ENCODE measurements at places on chromosomes 5 and 9.

DNA sequence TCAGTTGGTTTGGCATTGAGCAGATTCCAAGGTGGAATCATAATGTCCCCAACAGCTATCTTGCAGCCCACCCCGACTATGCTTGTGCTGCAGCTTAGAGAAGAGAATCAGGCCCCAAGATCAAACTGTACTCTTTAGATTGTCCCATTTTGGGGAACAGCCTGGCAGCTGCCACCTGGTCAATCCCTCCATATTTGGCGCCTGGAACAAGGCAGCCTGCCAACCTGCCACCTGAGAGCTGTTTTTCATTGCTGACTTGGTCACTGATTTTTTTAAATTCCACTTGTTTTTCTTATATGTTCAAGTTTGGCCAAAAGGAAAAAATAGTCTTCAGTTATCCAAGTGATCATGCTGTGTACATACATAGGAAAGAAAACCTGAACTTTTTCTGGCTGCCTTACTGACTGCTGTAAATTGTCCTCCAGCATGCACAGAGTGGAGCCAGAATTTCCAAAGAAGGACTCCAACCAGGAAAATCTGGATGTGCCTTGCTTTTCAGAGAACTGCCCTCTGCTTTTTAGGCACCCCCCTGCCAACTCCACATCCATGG lies 504.2 kb downstream of the ENC1 start:
- H3K36me3 ChIP-seq: no peaks in the 10 kb centered on the region
- H3K4me3 ChIP-seq: no peak overlapping the region
- DNase-seq: no peak
- peaks cover 5% of the 10 kb centered on the region for H3K27me3 ChIP-seq
- no peaks in the 10 kb centered on the region for H3K4me1 ChIP-seq
- no peak overlapping the region for H3K27ac ChIP-seq

- no peaks in the 10 kb centered on the region for H3K36me3 ChIP-seq
- no peak overlapping the region for H3K27ac ChIP-seq
- H3K27me3 ChIP-seq: no peaks in the 10 kb centered on the region
These were observed 109.1 kb downstream of the ALDH1A1 start for GRCh38 chr9:72843520-72844439.

DNA sequence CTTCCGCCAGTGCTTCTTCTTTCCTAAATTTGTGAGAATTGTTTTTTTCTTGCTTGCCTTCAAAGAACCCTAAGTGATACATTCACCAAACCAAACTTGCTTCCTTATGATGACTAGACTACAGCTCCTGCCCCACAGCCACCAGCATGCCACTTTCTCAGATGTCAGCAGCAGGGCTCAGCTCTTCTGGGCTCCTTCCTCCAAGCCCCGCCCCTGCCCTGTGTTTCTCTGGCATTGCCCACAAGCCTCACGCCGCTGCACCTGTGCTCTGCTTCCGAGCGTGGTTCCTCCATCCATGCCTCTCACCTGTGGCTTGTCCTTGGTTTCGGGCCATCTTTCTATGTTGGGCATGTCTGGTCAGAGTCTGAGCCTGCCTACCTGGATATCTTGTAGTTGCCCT lies 10.6 kb downstream of the UNC5A start:
- no peak for DNase-seq
- no peaks in the 10 kb centered on the region for H3K4me1 ChIP-seq
- H3K4me3 ChIP-seq: no peak overlapping the region
- H3K27ac ChIP-seq: no peak overlapping the region
- H3K27me3 ChIP-seq: peaks cover 60% of the 10 kb centered on the region

GRCh38 chr5:137141779-137142178 lies 357.3 kb downstream of the SPOCK1 start:
- peaks cover 24% of the 10 kb centered on the region for H3K4me1 ChIP-seq
- no peaks in the 10 kb centered on the region for H3K36me3 ChIP-seq
- H3K27ac ChIP-seq: no peak overlapping the region
- H3K27me3 ChIP-seq: no peaks in the 10 kb centered on the region

GRCh38 chr5:111931655-111932054 lies 174.7 kb upstream of the NREP start:
- H3K36me3 ChIP-seq: no peaks in the 10 kb centered on the region
- H3K27me3 ChIP-seq: no peaks in the 10 kb centered on the region
- DNase-seq: no peak
- peaks cover 14% of the 10 kb centered on the region for H3K4me1 ChIP-seq
- no peak overlapping the region for H3K4me3 ChIP-seq

DNA sequence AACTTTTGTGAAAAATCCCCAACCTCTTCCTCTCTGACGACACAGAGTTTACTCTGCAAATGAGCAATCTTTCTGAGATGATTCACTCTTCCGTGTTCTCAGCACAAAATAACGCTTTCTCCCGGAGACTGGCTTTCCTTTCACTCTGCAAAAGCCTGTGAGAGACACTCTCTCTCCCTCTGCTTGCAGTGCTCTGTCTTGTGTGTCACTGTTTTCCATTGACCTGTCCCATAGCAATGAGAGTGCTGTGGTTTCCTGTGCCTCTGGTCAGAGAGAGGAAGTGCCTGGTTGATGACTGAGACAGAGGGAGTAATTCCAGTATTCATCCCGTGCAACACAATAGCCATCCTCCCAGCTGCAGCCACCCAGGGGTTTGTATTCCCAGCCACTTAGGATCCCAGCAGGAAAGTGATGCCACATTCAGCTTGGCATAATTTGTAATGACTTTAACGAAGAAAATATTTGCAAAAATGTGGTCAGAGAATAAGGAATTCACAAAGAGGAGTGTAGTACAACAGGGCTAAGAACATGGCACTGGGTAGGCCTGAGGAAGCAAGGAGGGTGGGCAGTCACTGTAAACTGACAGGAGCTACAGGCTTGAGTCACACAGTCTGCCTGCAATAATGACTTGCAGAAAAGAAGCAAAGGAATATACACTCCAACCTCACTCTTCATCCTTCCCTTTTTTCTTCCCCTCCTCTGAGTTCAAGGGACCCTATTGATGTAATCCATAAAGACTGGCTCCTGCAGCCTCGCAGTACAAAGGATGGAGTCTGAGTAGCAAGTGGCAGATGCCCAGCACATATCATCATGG lies 463.5 kb upstream of the RGMB start:
- H3K27me3 ChIP-seq: no peaks in the 10 kb centered on the region
- DNase-seq: peak; percentile 99
- no peaks in the 10 kb centered on the region for H3K36me3 ChIP-seq
- H3K4me1 ChIP-seq: peaks cover 15% of the 10 kb centered on the region

DNA sequence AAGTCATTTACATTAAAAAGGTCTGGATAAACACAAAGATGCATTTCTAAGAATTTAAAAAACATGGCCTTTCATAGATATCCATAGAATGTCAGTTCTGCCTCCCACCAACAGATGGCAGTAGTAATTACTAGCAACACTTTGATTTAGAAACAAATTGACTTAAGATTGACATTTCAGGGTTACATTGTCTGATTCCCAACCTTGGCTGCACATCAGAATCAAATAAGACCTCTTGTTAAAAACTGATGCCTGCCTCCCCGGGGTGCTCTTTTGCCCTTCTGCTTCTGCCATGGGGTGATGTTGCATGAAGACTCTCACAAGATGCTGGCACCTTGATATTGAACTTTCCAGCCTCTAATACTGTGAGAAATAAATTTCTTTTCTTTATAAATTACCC lies 146.2 kb upstream of the GPR151 start:
- H3K27me3 ChIP-seq: no peaks in the 10 kb centered on the region
- no peak for DNase-seq

GRCh38 chr5:144009116-144009515 lies 161.3 kb downstream of the YIPF5 start:
- no peak overlapping the region for H3K4me3 ChIP-seq
- H3K27ac ChIP-seq: no peak overlapping the region
- no peak for DNase-seq
- no peaks in the 10 kb centered on the region for H3K4me1 ChIP-seq

- H3K27me3 ChIP-seq: no peaks in the 10 kb centered on the region
- no peaks in the 10 kb centered on the region for H3K4me1 ChIP-seq
- H3K36me3 ChIP-seq: no peaks in the 10 kb centered on the region
- H3K27ac ChIP-seq: no peak overlapping the region
- H3K4me3 ChIP-seq: no peak overlapping the region
- no peak for DNase-seq
These were observed 324.9 kb upstream of the IRX4 start for GRCh38 chr5:2207416-2208238.

DNA sequence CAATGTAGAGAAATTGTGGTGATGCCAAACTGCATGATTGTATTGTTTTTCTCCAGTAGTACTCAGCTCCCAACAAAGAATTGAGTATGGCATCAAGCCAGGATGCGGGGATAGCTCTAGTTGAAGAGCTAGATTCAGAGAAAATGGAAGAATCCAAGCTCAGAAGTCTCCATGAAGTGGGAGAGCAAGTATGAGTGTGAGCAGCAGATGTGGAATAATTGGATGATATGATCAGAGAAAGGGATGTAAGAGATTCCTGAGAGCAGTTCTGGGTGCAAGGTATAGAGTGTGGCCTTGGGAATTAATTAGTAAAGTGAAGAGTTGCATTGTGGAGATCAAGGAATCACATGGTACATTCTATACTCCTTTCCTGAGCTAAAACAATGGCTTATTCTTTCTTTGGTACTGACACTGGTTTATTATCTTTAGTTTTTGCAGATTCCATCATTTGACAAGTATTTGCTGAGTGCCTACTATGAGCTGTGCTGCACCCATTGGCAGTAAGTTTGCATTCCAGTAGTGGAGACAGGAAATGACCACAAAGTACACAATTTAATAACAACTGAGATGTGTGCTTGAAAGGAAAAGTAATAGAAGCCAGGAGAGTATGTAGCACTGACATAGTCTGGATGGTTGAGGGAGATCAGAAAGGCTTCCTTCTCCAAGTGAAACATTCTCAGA lies 177.1 kb downstream of the CPLANE1 start:
- no peaks in the 10 kb centered on the region for H3K27me3 ChIP-seq
- peaks cover 4% of the 10 kb centered on the region for H3K4me1 ChIP-seq
- DNase-seq: peak; percentile 91
- no peaks in the 10 kb centered on the region for H3K36me3 ChIP-seq
- no peak overlapping the region for H3K27ac ChIP-seq
- H3K4me3 ChIP-seq: no peak overlapping the region

DNA sequence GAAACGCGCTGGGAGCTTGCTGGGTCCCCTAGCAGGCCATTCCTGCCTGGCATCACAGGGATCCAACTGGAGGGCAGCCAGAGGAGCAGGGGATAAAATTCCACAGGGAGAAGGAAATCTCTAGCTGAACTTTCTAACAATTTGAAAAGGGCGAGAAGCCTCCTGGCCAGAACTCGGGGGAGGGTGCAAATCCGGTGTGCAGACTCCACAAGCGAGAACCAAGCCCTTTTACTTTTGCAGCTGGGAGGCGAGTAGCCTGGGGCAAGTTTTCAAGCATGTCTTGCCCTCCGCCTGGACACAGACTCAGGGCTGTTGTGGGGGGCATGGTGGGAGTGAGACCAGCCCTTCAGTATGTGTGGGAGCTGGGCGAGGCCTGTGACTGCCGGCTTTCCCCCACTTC lies 14.3 kb upstream of the POU5F2 start:
- DNase-seq: no peak
- H3K36me3 ChIP-seq: peaks cover 1% of the 10 kb centered on the region
- H3K27ac ChIP-seq: no peak overlapping the region
- H3K4me1 ChIP-seq: no peaks in the 10 kb centered on the region
- H3K4me3 ChIP-seq: no peak overlapping the region

- no peak overlapping the region for H3K27ac ChIP-seq
- H3K27me3 ChIP-seq: no peaks in the 10 kb centered on the region
- no peak overlapping the region for H3K4me3 ChIP-seq
- no peaks in the 10 kb centered on the region for H3K36me3 ChIP-seq
- H3K4me1 ChIP-seq: no peaks in the 10 kb centered on the region
- peak; percentile 67 for DNase-seq
These were observed 24.9 kb upstream of the TARS1 start for GRCh38 chr5:33415811-33416354.

DNA sequence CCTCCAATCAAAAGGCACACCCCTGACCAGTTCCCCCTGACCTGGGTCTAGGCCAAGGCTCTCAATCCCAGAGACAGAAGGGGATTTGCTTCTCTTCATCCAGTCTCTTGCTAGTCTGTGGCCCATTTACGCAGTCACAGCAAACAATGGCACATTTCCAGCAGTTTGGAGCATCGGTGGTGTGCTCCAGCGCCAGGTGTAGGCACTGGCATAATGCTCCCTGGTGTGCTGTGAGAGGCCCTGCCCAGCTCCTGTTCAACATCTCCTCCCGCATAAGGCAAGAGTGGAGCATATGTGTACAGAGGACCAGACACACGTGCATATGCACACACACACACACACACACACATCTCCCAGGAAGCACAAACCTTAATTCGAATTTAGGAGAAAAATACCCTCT lies 79.5 kb upstream of the ERCC6L2 start:
- DNase-seq: no peak
- H3K36me3 ChIP-seq: no peaks in the 10 kb centered on the region
- no peak overlapping the region for H3K4me3 ChIP-seq
- H3K27ac ChIP-seq: no peak overlapping the region

GRCh38 chr5:68818057-68818695 lies 275.6 kb upstream of the SLC30A5 start:
- no peaks in the 10 kb centered on the region for H3K36me3 ChIP-seq
- H3K27me3 ChIP-seq: no peaks in the 10 kb centered on the region

GRCh38 chr9:122039234-122039633 lies 53.9 kb downstream of the TTLL11 start:
- peaks cover 5% of the 10 kb centered on the region for H3K4me1 ChIP-seq
- no peaks in the 10 kb centered on the region for H3K27me3 ChIP-seq
- no peak overlapping the region for H3K4me3 ChIP-seq

- no peak for DNase-seq
- no peaks in the 10 kb centered on the region for H3K36me3 ChIP-seq
- peaks cover 80% of the 10 kb centered on the region for H3K27me3 ChIP-seq
These were observed 5.3 kb upstream of the MSX2 start for GRCh38 chr5:174718880-174719610.

DNA sequence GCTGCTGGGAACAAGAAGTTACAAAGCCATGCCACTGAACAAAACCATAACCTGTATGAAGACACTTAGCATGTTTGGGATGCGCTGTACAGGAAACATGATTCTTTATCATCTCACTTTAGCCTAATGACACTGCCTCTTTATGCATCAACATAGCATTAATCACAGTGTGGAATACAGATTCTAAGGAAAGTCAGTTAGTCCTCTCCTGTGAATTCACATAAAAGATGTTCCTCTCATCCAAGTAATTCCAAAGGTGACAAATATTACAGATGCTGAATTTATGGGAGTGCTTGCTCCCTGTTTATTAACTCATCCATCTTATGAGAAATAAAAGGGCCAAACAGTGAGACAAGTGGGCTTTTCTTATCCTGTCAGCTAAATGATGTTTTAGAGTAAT lies 1677.7 kb downstream of the EFNA5 start:
- no peaks in the 10 kb centered on the region for H3K4me1 ChIP-seq
- no peaks in the 10 kb centered on the region for H3K27me3 ChIP-seq
- H3K4me3 ChIP-seq: no peak overlapping the region

- peaks cover 43% of the 10 kb centered on the region for H3K4me1 ChIP-seq
- DNase-seq: peak; percentile 99
- peaks cover 13% of the 10 kb centered on the region for H3K36me3 ChIP-seq
These were observed 13.7 kb downstream of the TRIO start for GRCh38 chr5:14156650-14157492.

- no peak overlapping the region for H3K27ac ChIP-seq
- peaks cover 11% of the 10 kb centered on the region for H3K4me1 ChIP-seq
- H3K4me3 ChIP-seq: no peak overlapping the region
- DNase-seq: no peak
- H3K27me3 ChIP-seq: no peaks in the 10 kb centered on the region
- H3K36me3 ChIP-seq: peaks cover 17% of the 10 kb centered on the region
These were observed 28.4 kb downstream of the VCP start for GRCh38 chr9:35044071-35044470.

GRCh38 chr5:110653231-110653970 lies 73.1 kb downstream of the TMEM232 start:
- H3K27me3 ChIP-seq: no peaks in the 10 kb centered on the region
- H3K27ac ChIP-seq: no peak overlapping the region
- no peak overlapping the region for H3K4me3 ChIP-seq

GRCh38 chr9:129343424-129344375 lies 165.6 kb upstream of the IER5L start:
- 0 out of 2 replicates have a peak overlapping the region, but pooled peaks have one; percentile 10 for H3K27ac ChIP-seq
- no peaks in the 10 kb centered on the region for H3K27me3 ChIP-seq
- peaks cover 14% of the 10 kb centered on the region for H3K4me1 ChIP-seq
- no peak for DNase-seq
- H3K36me3 ChIP-seq: no peaks in the 10 kb centered on the region
- no peak overlapping the region for H3K4me3 ChIP-seq

Measured in IMR-90 (cell line).